Left cardiac atrium (tissue), 4 donors: ENCODE measurements at places on chromosomes 13 and 19. TPM values are rescaled to one million over a fixed set of nuclear protein-coding genes. Genes with fewer than 3 reads are reported as not detected.

DNA sequence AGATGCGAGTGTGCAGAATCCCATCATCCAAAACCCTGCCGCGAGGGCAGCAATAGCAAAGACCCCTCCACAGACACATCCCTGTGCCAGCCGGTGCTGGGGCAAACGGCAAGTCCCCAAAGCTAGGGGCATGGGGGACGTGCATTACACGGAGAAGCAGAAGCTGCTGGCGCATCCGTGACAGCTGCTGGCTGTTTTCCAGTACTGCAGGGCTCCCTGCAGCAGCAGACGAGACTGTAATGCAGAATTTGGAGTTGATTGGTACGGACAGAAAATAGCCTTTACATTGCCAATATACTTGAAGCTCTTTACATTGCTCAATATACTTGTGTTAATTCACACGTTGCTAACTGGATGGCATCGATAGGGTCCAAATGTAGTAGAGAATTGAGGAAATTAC lies 77.2 kb upstream of the TMTC4 start:
- no peak for DNase-seq

DNA sequence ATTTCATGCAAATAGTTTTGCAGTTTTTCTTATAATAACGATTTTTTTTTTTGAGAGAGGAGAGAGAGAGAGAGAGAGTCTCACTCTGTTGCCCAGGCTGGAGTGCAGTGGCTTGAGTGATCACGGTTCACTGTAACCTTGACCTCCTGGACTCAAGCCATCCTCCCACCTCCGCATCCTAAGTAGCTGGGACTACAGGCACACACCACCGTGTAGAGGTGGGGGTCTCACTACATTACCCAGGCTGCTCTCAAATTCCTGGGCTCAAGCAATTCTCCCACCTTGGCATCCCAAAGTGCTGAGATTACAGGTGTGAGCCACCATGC lies 26.8 kb upstream of the GJB6 start:
- no peak for DNase-seq

The ZNF555 gene
- total RNA-seq = 10.7 TPM

The ZNF579 gene
- total RNA-seq = 10.8 TPM

The ZNF547 gene
- total RNA-seq = 4.4 TPM

GRCh38 chr19:20660473-20661140 lies 764 bp downstream of the ZNF626 start:
- no peak for DNase-seq

GRCh38 chr13:44276061-44276460 lies 97.6 kb upstream of the SERP2 start:
- DNase-seq = no peak
